ENCODE measurements at places on chromosomes 6 and 20. TPM values are rescaled to one million over a fixed set of nuclear protein-coding genes. Genes with fewer than 3 reads are reported as not detected.

GRCh38 chr20:48758206-48758820 lies 69.5 kb downstream of the PREX1 start:
- no peak for DNase-seq

The RHAG gene
- total RNA-seq, result not detected

GRCh38 chr6:168352096-168352495 lies 32.5 kb upstream of the DACT2 start:
- no peak for DNase-seq

The BEND3 gene
- total RNA-seq, result 0.98 TPM

GRCh38 chr6:89063881-89064280 lies 16.7 kb upstream of the PNRC1 start:
- DNase-seq, result no peak

DNA sequence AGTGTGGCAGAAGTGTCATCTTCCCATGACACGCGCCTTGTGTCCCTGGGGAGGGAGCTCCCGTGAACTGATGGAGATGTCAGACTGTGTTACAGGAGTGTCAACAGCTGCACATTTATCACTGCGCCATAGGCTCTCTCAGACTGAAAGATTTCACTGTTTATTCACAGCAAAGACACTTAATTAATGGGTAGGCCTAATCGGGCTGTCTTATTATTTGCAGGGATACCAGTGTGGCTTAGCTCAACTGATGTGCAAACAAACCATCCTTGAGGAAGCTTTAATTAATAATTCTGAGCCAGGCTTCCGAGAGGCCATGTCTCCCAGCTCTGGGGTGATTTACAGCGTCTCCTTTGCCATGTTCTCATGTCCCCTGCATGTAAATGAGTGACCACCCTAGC lies 771.0 kb downstream of the QKI start:
- DNase-seq, result no peak

GRCh38 chr6:37878150-37878710 lies 58.7 kb downstream of the ZFAND3 start:
- DNase-seq, result no peak

The TRDN gene
- not detected for total RNA-seq

The PRRT1 gene
- not detected for total RNA-seq

DNA sequence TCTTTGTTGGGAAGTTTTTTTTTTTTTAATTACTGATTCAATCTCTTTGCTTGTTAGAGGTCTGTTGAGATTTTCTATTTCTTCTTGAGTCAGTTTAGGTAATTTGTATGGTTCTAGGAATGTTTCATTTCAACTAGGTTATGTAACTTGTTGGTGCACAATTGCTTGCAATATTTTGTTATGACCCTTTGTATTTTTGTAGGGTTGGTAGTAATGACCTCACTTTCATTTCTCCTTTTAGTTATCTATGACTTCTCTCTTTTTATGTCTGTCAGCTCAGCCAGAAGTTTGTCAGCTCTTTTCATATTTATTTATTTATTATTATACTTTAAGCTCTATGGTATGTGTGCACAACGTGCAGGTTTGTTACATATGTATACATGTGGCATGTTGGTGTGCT lies 51.1 kb upstream of the SLC24A3 start:
- DNase-seq, result no peak

DNA sequence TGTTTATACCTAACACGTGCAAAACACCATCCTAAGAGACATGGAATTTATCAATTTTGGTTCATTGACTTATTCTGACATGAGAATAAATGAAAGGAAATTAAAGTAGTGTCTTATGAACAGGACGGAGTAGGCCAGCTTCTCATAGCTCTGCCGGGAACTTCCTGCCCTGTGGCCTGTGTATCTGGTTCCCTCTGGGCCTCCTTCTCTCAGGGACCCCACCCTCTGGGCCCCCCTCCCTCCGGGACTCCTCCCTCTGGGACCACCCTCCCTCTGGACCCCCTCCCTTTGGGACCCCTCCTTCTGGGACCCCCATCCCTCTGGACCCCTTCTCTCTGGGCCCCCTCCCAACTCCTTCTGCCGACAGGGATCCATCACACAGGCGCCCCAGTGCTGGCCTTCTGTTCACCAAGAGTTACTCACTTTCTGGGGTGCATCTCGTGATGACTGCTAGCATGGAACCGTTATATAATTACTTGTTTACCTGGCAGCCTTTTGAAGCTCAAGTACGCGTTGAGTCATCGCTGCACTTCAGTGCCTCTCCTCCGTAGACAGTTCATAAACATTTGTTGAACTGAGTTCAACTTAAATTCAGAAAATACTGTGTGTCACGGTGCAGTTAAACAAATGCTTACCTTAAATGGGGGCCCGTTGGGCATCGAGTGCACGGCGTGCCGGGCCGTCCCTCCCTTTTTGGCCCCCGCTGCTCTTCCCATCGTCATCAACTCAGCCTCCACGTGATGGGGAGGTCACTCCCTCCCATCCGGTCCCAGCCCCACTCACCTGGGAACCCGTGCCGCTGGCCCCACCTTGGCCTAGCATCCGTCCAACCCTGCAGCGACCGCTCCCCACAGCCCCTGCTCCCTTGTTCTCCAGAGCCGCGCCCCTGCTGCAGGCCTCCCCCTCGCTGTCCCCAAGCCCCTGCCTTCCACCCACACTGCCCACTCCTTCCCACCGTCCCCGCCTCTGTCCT lies 8.1 kb downstream of the CCR6 start:
- no peak for DNase-seq

DNA sequence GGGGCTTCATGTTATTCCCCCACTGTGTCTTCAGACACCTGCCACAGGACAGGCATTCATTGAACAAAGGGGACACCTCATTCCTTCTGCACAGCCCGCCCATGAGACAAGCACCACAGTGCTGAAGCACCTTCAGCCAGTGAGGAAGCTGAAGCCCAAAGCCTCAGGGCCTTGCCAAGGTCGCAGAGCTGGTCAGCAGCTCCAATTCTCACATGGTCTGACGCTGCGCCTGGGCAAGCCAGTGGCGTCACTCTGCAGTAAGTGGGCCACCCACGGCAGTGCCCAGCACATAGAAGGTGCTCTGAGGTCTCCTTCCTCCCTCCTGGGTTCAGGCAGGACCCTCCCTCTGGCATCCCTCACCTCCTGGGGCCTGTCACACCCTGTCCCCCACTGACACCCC lies 43.2 kb downstream of the GRM4 start:
- DNase-seq, result no peak

The CLPSL2 gene
- total RNA-seq, result not detected

The GFRAL gene
- not detected for total RNA-seq

DNA sequence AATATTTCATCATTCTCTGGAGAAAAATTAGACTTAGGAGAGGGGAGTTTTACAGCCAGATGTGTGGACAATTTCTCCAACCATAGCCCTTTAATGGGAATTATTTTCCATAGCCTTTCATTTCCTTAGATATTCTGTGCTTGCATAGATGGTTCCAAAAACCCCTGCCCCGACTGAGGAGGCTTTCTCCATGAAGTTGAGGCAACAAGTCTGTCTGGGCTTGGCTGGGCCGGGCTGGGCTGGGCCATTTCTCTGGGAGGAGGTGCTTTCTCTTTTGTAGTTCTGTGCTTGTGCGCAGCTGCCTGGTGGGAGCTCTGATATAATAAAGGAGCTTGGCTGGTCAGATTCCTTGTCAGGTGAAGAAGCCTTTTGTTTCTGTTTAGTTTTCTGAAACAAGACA lies 71.4 kb downstream of the SOBP start:
- no peak for DNase-seq

The PRL gene
- not detected for total RNA-seq

DNA sequence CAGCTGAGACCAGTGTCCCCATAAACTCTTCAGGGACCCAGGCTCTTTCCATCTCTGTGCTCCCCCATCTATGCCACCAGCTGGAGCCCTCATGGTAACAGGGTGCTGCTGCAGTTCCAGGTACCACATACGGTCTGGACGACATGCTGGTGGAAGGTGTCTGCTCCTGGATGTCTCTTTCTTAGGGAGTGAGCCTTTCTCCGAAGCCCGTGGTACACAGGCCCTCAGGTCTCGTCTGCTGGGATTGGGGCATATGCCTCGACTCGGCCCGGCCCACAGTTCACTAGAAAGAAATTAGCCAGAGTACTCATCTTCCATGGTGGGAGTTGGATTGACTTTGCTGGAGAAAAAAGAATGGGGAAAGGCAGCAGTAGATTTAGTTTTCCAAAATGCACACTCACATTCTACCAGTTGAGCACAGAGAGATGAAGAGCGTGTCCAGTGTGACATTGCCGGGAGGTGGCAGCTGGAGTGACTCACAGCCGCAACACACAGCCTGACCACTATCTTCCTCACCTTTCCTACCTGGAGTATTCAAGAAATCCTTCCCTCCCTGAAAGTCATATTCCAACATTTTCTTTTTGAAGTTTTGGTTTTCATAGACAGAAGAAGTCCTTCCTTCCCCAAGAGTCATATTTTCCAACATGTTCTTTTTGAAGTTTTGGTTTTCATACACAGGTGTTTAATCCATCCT lies 18.6 kb upstream of the SPO11 start:
- DNase-seq, result no peak
